ENCODE measurements at places on chromosomes 11 and 22.

- peaks cover 34% of the 10 kb centered on the region for H3K27me3 ChIP-seq
- no peak for DNase-seq
- H3K27ac ChIP-seq, result no peak overlapping the region
- no peak overlapping the region for H3K4me3 ChIP-seq
- H3K36me3 ChIP-seq, result no peaks in the 10 kb centered on the region
Observed at GRCh38 chr22:37563153-37564081, 3.1 kb downstream of the CDC42EP1 start.

DNA sequence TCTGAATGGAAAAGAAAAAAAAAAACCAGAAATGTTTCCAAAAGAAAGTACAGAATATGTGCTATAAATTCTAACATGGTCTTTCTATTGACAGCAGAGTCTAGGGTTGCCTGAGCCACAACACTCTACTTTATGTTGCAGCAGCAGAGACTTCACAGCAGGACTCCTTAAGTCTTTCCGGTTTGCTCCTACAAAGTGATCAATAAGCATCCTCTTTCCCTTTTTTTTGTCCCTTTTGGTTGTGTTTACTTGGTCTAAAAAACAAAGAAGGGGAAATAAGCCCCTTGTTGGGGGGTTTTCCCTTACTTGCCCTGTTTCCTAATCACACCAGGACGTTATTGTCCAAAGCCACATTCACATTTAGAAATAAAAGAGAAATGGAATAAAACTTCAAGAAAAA is 163.1 kb upstream of the MPPED2 start:
- H3K27me3 ChIP-seq, result peaks cover 46% of the 10 kb centered on the region
- H3K4me1 ChIP-seq, result peaks cover 41% of the 10 kb centered on the region
- no peak overlapping the region for H3K27ac ChIP-seq
- H3K4me3 ChIP-seq, result peak overlapping the region; percentile 6

DNA sequence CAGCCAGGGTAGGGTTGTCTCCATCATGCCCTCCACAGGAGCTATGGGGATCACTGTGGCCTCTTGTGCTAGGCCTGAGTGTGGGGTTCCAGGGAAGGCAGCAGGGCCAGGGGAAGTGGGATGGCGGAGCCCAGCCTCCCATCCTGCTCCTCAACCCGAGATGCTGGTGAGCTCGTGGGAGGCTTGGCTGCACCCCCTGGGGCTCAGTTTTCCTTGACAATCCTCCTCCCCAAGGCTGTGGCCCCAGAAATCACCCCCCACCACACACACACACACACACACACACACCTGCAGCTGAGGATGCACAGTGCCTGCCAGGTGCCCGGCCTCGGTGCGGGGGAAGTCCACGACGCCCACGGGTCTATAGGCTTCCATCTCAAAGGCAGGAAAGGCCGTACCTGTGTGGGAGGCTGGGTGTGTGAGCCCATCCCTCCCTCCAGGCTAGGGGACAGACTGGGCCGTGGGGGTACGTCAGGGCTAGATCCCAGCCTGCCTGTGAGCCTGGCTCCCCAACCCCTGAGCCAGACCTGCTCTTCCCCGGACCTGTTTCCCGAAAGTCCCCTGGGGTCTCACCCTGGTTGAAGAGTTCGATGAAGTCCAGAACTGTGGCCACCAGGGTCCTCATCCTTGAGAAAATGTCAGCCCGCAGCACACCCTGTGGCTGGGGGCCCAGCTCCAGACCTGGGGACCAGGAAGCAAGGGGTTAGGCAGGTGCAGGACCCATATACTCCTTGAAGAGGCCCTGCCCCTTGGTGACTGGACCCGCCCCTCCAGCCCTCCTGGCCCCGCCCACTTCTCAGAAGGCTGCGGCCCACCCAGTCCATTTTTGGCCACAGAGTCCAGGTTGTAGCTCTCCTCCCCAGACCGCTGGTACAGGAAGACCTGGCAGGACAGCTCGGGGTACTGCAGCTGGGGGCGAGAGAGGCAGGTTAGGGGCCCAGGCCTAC is 5.2 kb upstream of the TBX10 start:
- H3K4me1 ChIP-seq, result peaks cover 2% of the 10 kb centered on the region
- DNase-seq, result peak; percentile 62
- H3K4me3 ChIP-seq, result no peak overlapping the region
- H3K36me3 ChIP-seq, result no peaks in the 10 kb centered on the region

- peaks cover 44% of the 10 kb centered on the region for H3K36me3 ChIP-seq
- no peak overlapping the region for H3K27ac ChIP-seq
- H3K4me1 ChIP-seq, result peaks cover 23% of the 10 kb centered on the region
- no peaks in the 10 kb centered on the region for H3K27me3 ChIP-seq
- DNase-seq, result no peak
Observed at GRCh38 chr22:49865156-49865555, 11.5 kb downstream of the ZBED4 start.

- no peaks in the 10 kb centered on the region for H3K27me3 ChIP-seq
- H3K4me3 ChIP-seq, result no peak overlapping the region
- peak overlapping the region; percentile 99 for H3K27ac ChIP-seq
Observed at GRCh38 chr22:36334821-36335603, 52.8 kb downstream of the MYH9 start.

GRCh38 chr11:27837895-27838563 is 137.8 kb upstream of the BDNF start:
- no peaks in the 10 kb centered on the region for H3K4me1 ChIP-seq
- H3K27me3 ChIP-seq, result peaks cover 12% of the 10 kb centered on the region
- no peaks in the 10 kb centered on the region for H3K36me3 ChIP-seq
- no peak for DNase-seq
- no peak overlapping the region for H3K27ac ChIP-seq
- H3K4me3 ChIP-seq, result no peak overlapping the region

GRCh38 chr22:49203859-49204598 is 623.6 kb downstream of the BRD1 start:
- DNase-seq, result peak; percentile 6
- H3K36me3 ChIP-seq, result no peaks in the 10 kb centered on the region
- 0 out of 2 replicates have a peak, but pooled peaks cover 3% of the 10 kb centered on the region for H3K4me1 ChIP-seq
- H3K27ac ChIP-seq, result no peak overlapping the region

- DNase-seq, result no peak
- no peak overlapping the region for H3K4me3 ChIP-seq
- no peak overlapping the region for H3K27ac ChIP-seq
- no peaks in the 10 kb centered on the region for H3K36me3 ChIP-seq
- H3K4me1 ChIP-seq, result no peaks in the 10 kb centered on the region
Observed at GRCh38 chr22:37378642-37379058, 48.6 kb downstream of the ELFN2 start.

DNA sequence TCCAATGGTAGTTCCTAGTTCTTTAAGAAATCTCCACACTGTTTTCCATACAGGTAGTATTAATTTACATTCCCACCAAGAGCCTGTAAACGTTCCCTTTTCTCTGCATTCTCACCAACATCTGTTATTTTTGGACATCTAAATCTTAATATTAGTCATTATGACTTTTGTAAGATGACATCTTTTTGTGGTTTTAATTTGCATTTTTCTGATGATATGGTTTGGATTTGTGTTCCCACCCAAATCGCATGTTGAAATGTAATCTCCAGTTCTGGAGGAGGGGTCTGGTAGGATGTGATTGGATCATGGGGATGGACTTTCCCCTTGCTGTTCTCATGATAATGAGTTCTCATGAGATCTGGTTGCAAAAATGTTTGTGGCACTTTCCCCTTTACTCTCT is 89.0 kb downstream of the MUC15 start:
- H3K27ac ChIP-seq, result no peak overlapping the region
- no peaks in the 10 kb centered on the region for H3K4me1 ChIP-seq
- H3K4me3 ChIP-seq, result no peak overlapping the region
- DNase-seq, result no peak

- H3K4me3 ChIP-seq, result no peak overlapping the region
- DNase-seq, result no peak
- H3K27ac ChIP-seq, result no peak overlapping the region
- peaks cover 9% of the 10 kb centered on the region for H3K27me3 ChIP-seq
Observed at GRCh38 chr11:3838504-3838903, 2.3 kb downstream of the RHOG start.

DNA sequence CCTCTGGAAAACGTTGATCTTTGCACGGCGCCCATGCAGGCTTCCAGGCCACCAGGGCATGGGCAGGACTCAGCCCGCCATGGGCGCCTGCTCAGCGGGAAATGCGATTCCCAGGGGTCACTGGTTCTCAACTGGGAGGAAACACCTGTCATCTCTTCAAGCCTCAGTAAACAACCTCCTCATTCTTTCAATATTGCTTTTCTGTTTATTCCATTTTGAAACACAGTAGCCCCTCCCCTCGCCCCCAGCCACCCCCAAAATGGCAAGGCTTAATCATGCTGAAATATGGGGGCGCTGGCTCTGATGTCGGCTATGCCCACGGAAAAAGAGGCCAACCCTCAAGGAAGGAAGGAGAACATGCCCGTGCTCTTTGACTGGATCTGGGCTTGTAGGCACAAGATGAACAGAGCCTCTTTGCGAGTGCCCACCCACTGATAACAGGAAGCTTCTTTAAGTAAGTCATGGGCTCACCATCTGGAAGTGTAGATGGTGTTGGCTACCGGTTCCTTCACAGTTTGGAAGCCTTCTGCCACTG is 594 bp upstream of the POU2AF1 start:
- no peak overlapping the region for H3K27ac ChIP-seq
- H3K4me1 ChIP-seq, result 0 out of 2 replicates have a peak, but pooled peaks cover 5% of the 10 kb centered on the region
- no peaks in the 10 kb centered on the region for H3K36me3 ChIP-seq
- no peak overlapping the region for H3K4me3 ChIP-seq
- DNase-seq, result no peak

GRCh38 chr11:2251138-2251537 is 19.2 kb downstream of the ASCL2 start:
- H3K4me1 ChIP-seq, result no peaks in the 10 kb centered on the region
- DNase-seq, result no peak
- H3K27ac ChIP-seq, result no peak overlapping the region
- peaks cover 27% of the 10 kb centered on the region for H3K27me3 ChIP-seq
- no peaks in the 10 kb centered on the region for H3K36me3 ChIP-seq

- peaks cover 13% of the 10 kb centered on the region for H3K36me3 ChIP-seq
- H3K4me1 ChIP-seq, result no peaks in the 10 kb centered on the region
- H3K4me3 ChIP-seq, result no peak overlapping the region
- H3K27me3 ChIP-seq, result no peaks in the 10 kb centered on the region
- H3K27ac ChIP-seq, result no peak overlapping the region
Observed at GRCh38 chr11:80538040-80538439, 1097.2 kb upstream of the TENM4 start.

DNA sequence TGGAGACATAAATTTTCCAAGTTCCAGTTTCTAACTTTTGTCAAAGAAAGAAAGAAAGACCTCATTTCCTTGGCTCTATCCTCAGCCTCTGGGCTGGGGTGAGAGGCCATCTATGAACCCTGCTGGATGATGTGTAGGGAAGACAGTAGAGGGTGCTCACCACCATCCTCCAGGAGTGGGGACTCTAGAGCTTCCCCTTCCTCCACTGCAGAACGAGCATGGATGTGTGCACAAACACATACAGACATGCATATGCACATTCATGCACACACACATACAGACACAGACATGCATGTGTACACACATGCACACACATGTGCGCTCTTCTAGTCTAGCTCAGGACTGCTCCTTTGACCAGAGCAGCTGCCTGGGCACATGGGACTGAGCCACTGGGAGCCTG is 565.8 kb downstream of the BUD13 start:
- no peak overlapping the region for H3K4me3 ChIP-seq
- no peaks in the 10 kb centered on the region for H3K36me3 ChIP-seq
- H3K27me3 ChIP-seq, result no peaks in the 10 kb centered on the region

- no peak overlapping the region for H3K27ac ChIP-seq
- no peaks in the 10 kb centered on the region for H3K36me3 ChIP-seq
- H3K27me3 ChIP-seq, result no peaks in the 10 kb centered on the region
- H3K4me3 ChIP-seq, result no peak overlapping the region
- no peak for DNase-seq
- no peaks in the 10 kb centered on the region for H3K4me1 ChIP-seq
Observed at GRCh38 chr22:48173061-48173772, 1410.8 kb downstream of the TBC1D22A start.

GRCh38 chr11:34072832-34073231 is 21.3 kb downstream of the CAPRIN1 start:
- H3K27ac ChIP-seq, result no peak overlapping the region
- no peak overlapping the region for H3K4me3 ChIP-seq
- DNase-seq, result no peak
- H3K4me1 ChIP-seq, result peaks cover under 1% of the 10 kb centered on the region
- no peaks in the 10 kb centered on the region for H3K27me3 ChIP-seq

DNA sequence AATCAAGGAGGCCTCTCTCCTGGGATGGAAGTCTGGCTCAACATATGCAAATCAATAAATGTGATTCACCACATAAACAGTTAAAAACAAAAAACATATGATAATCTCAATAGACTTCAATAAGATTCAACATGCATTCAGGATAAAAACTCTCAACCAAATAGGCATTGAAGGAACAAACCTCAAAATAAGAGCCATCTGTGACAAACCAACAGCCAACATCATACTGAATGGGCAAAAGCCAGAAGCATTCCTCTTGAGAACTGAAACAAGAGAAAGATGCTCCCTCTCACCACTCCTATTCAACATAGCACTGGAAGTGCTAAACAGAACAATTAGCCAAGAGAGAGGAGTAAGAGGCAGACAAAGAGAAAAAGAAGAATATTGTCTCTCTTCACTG is 54.0 kb upstream of the SEZ6L start:
- H3K27ac ChIP-seq, result no peak overlapping the region
- H3K4me3 ChIP-seq, result no peak overlapping the region
- H3K36me3 ChIP-seq, result peaks cover 3% of the 10 kb centered on the region
- DNase-seq, result no peak
- peaks cover 8% of the 10 kb centered on the region for H3K4me1 ChIP-seq
- peaks cover 9% of the 10 kb centered on the region for H3K27me3 ChIP-seq

DNA sequence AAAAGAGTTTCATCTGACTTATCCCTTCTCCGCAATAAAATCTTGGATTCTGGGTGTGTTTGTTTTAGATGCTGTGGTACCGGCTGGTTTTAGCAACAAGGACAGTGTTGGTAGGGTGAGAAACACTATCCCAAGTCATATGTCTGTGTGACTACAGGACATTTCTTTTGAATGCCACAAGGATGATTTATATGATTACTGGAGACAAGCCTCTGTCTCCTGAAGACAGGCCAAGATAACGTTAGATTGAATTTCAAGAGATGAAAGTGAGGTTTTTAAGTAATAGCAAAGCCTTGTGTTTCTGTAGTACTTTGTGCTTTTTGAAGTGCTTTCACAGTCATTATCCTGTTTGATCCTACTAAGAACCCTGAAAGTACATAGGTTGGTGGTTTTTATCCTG is 101.6 kb downstream of the COMMD9 start:
- peaks cover 5% of the 10 kb centered on the region for H3K36me3 ChIP-seq
- no peak overlapping the region for H3K27ac ChIP-seq
- DNase-seq, result no peak
- H3K4me3 ChIP-seq, result no peak overlapping the region

DNA sequence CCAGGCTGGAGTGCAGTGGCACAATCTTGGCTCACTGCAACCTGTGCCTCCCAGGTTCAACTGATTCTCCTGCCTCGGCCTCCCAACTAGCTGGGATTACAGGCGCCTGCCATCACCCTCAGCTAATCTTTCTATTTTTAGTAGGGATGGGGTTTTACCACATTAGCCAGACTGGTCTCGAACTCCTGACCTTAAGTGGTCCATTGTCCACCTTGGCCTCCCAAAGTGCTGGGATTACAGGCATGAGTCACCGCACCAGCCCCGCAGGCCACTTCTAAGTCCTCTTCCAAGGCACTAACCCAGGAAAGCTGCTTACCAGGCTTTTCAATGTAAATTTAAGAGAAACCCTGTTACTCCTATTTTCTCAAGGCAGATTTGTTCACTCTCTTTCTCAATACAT is 50.4 kb downstream of the DENND5A start:
- H3K4me3 ChIP-seq, result no peak overlapping the region
- peaks cover 18% of the 10 kb centered on the region for H3K4me1 ChIP-seq
- no peak for DNase-seq
- H3K27me3 ChIP-seq, result no peaks in the 10 kb centered on the region
- peak overlapping the region; percentile 50 for H3K27ac ChIP-seq
- H3K36me3 ChIP-seq, result no peaks in the 10 kb centered on the region
